ENCODE measurements at places on chromosomes 6 and 20. TPM values are rescaled to one million over a fixed set of nuclear protein-coding genes. Genes with fewer than 3 reads are reported as not detected.

ZC2HC1B gene
- total RNA-seq: not detected

ACTL10 gene
- 0.52 TPM for total RNA-seq

EPHA7 gene
- 424 TPM for total RNA-seq

APCDD1L gene
- total RNA-seq: 2.4 TPM

NFATC2 gene
- 0.89 TPM for total RNA-seq

TSBP1 gene
- not detected for total RNA-seq

PLEKHG1 gene
- 4.3 TPM for total RNA-seq

OR2B6 gene
- not detected for total RNA-seq

MAP3K5 gene
- 1.3 TPM for total RNA-seq

- H3K36me3 ChIP-seq: no peaks in the 10 kb centered on the region
- H3K27me3 ChIP-seq: peaks cover 49% of the 10 kb centered on the region
- peak overlapping the region; percentile 32 for H3K27ac ChIP-seq
- H3K4me1 ChIP-seq: peaks cover 15% of the 10 kb centered on the region
- no peak for DNase-seq
- peak overlapping the region; percentile 79 for H3K4me3 ChIP-seq
Measured at GRCh38 chr6:27280064-27280539, 32.0 kb downstream of the POM121L2 start.

GRCh38 chr20:53001498-53002301 is 29.5 kb downstream of the TSHZ2 start:
- H3K27ac ChIP-seq: no peak overlapping the region
- no peak for DNase-seq
- H3K27me3 ChIP-seq: no peaks in the 10 kb centered on the region

- no peak for DNase-seq
- H3K4me3 ChIP-seq: no peak overlapping the region
- no peaks in the 10 kb centered on the region for H3K36me3 ChIP-seq
- peaks cover 20% of the 10 kb centered on the region for H3K4me1 ChIP-seq
Measured at GRCh38 chr6:11392778-11393507, 144.6 kb upstream of the TMEM170B start.

- H3K27ac ChIP-seq: no peak overlapping the region
- H3K4me1 ChIP-seq: no peaks in the 10 kb centered on the region
- no peak for DNase-seq
- no peak overlapping the region for H3K4me3 ChIP-seq
Measured at GRCh38 chr6:165834613-165835259, 171.7 kb upstream of the PDE10A start.

DNA sequence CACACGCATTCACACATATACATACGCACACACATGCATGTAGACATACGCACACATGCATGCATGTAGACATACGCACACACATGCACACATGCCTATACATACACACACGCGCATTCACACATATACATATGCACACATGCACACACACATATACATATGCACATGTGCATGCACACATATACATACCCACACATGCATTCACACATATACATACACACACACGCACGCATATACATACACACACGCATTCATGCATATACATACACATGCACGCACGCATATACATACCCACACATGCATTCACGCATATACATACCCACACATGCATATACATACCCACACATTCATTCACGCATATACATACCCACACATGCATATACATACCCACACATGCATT is 80.5 kb downstream of the WDR27 start:
- no peak for DNase-seq
- H3K36me3 ChIP-seq: peaks cover 5% of the 10 kb centered on the region
- H3K4me3 ChIP-seq: no peak overlapping the region
- H3K4me1 ChIP-seq: peaks cover 27% of the 10 kb centered on the region
- H3K27ac ChIP-seq: no peak overlapping the region

DNA sequence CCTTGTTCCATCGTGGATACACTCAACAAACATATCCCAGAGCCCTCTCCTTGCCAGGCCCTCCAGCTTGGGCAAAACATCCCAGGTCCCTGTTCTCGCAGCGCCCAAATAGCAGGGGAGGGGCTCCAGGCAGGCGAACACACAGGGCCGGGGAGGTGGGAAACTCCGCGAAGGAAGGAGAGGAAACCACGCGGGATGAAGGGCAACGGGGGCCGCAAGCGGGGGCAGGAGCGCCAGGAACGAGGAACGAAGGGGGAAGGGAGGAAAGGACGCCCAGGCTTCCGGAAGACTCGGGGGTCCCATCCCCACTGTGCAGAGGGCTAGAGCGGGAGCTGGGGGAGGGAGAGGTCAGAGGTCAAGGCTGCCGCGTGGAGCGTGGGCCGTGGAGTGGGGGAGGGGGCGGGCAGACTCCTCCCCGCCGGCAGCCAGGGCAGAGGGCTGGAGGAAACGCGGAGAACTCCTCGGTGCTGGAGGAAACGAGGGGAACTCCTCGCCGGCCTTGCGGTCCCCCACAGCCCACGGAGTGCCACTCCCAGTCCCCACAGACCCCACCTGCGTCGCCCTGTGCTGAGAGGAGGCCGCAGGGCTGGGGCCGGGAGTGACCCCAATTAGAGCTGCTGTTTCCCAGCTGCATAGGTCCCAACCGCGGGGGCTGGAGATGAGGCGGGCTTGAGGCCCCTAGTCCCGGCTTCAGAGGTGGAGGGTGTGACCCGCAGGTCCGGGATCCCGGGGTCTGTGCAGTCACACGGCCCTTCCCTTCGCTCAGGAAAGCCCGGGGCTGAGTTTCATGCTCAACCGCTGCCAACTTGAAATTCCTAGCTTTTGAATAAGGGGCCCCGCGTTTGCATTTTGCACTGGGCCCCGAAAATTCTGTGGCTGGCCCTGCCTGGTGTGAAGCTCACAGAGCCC is 1.2 kb upstream of the RBM38 start:
- no peak overlapping the region for H3K4me3 ChIP-seq
- no peak overlapping the region for H3K27ac ChIP-seq
- peaks cover 4% of the 10 kb centered on the region for H3K36me3 ChIP-seq
- H3K27me3 ChIP-seq: no peaks in the 10 kb centered on the region

DNA sequence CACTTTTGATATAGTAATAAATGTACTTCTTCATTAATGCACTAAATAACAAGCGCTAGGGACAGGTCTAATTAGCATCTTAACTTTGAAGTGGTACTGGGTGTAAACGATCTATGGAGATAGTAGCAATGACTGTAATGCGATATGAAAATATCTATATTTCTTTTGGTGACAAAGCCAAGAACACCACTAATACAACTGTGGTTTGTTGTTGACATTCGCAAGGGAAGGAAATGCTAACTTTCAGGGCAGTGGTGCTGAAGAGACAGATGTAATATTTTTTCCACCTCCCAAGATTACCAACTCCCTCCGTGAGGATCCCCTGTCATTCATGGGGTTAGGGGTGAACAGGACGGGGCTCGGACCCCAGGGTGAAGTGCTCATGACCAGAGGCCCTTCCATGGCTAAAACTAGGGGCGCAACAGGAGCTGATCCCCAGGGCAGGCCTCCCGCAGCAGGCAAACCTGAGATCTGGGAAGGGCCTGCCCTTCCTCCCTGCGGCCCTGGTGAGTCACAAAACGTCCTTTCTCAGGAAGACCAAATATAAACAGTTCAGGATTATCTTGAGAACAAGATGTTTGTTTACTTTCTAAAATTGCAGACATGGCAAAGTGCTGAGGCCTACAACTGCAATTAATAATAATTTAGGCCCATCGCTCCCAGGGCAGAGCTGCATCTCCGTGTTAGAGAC is 65.0 kb upstream of the TOX2 start:
- H3K27ac ChIP-seq: no peak overlapping the region
- H3K27me3 ChIP-seq: no peaks in the 10 kb centered on the region
- DNase-seq: peak; percentile 70
- no peaks in the 10 kb centered on the region for H3K4me1 ChIP-seq
- no peaks in the 10 kb centered on the region for H3K36me3 ChIP-seq
- no peak overlapping the region for H3K4me3 ChIP-seq

DNA sequence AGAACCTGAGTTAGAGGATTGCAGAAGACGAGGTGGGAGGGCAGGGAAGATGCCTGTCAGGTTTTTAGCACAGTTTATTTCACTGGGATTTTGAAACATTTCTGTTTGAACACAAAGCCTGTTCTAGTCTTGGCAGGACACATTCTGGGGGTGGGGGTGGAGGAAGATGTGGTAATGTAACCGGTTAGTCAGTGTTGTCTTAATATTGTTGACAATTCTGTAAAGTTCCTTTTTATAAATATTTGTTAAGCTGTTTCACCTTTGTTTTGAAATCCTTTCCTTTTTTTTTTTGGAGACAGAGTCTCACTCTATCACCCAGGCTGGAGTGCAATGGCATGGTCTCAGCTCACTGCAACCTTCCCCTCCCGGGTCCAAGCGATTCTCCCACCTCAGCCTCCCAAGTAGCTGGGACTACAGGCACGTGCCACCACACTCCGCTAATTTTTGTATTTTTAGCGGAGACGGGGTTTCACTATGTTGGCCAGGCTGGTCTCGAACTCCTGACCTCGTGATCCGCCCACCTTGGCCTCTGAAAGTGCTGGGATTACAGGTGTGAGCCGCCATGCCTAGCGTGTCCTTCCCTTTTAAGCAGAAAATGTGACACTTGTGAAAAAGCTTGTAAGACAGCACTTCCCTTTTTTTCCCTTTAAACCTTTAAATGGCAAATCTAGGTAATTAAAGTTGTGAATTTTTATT is 20.2 kb downstream of the SLC9A8 start:
- DNase-seq: no peak
- H3K27me3 ChIP-seq: no peaks in the 10 kb centered on the region
- H3K4me3 ChIP-seq: no peak overlapping the region
- H3K4me1 ChIP-seq: peaks cover 7% of the 10 kb centered on the region
- H3K36me3 ChIP-seq: peaks cover 26% of the 10 kb centered on the region

- H3K36me3 ChIP-seq: no peaks in the 10 kb centered on the region
- no peaks in the 10 kb centered on the region for H3K27me3 ChIP-seq
- no peak overlapping the region for H3K27ac ChIP-seq
Measured at GRCh38 chr6:119612911-119613381, 263.4 kb upstream of the MAN1A1 start.

- no peaks in the 10 kb centered on the region for H3K36me3 ChIP-seq
- DNase-seq: no peak
- no peak overlapping the region for H3K4me3 ChIP-seq
- no peaks in the 10 kb centered on the region for H3K4me1 ChIP-seq
Measured at GRCh38 chr20:19672498-19672897, 85.6 kb upstream of the RIN2 start.

GRCh38 chr20:48761023-48761785 is 66.6 kb downstream of the PREX1 start:
- no peak overlapping the region for H3K27ac ChIP-seq
- DNase-seq: no peak
- no peak overlapping the region for H3K4me3 ChIP-seq

- H3K4me3 ChIP-seq: no peak overlapping the region
- peaks cover 3% of the 10 kb centered on the region for H3K27me3 ChIP-seq
- H3K36me3 ChIP-seq: no peaks in the 10 kb centered on the region
Measured at GRCh38 chr6:35945650-35946025, 24.7 kb upstream of the SRPK1 start.

Data from osteocyte (in vitro differentiated cells).